ENCODE measurements at places on chromosomes 7 and 10. TPM values are rescaled to one million over a fixed set of nuclear protein-coding genes. Genes with fewer than 3 reads are reported as not detected.

- no peak for DNase-seq
Observed at GRCh38 chr10:132153616-132154217, 33.0 kb upstream of the DPYSL4 start.

DNA sequence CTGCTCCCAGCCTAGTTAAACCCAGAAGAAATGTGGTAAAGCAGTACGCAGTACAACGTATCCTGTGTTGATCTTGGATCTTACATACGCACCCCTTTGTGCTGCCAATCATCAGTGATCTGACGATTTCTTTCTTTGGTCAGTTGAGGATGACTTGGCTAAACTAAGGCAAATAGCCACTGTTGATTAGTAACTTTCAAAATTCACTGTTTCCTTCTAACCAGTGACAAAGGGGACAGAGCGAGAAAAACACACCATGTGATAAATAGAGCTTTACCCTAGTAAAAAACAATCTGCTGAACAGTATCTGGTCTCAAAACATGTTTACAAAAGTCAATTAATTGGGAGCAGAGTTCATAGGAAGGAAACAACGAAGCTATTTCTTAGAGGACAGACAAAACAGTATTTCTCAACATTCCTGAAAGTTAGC, 123.2 kb upstream of the RAB18 start:
- no peak for DNase-seq

CFAP58 gene
- 0.24 TPM for total RNA-seq

- DNase-seq, result no peak
Observed at GRCh38 chr7:122847871-122848473, 38.3 kb downstream of the CADPS2 start.

DNA sequence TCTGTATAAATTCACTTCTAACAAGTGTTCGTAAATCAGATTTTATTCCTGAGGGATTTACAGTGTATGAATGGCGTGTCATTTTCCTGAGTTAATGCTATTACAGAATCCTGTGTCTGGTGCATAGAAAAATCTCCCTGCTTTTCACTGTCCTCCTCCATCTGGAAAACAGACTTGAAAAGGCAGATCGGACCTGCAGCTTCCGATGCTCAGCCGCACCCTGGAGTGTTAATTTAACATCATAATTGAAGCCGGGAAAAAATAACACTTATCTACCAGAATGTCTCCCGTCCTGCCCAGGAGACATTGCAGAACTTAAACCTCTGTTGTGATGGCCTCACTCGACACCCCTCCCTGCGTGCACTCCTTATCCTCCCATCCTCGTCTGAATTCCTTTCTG, 442.1 kb upstream of the FOXK1 start:
- DNase-seq, result no peak

BAIAP2L1 gene
- 2.7 TPM for total RNA-seq

GRCh38 chr7:77235276-77235675, 35.7 kb upstream of the FGL2 start:
- DNase-seq, result no peak

CYP3A7 gene
- not detected for total RNA-seq
